ENCODE measurements at places on chromosomes 16 and 17.

GRCh38 chr16:57549730-57550129 is 7.3 kb downstream of the ADGRG5 start:
- no peak for DNase-seq

DNA sequence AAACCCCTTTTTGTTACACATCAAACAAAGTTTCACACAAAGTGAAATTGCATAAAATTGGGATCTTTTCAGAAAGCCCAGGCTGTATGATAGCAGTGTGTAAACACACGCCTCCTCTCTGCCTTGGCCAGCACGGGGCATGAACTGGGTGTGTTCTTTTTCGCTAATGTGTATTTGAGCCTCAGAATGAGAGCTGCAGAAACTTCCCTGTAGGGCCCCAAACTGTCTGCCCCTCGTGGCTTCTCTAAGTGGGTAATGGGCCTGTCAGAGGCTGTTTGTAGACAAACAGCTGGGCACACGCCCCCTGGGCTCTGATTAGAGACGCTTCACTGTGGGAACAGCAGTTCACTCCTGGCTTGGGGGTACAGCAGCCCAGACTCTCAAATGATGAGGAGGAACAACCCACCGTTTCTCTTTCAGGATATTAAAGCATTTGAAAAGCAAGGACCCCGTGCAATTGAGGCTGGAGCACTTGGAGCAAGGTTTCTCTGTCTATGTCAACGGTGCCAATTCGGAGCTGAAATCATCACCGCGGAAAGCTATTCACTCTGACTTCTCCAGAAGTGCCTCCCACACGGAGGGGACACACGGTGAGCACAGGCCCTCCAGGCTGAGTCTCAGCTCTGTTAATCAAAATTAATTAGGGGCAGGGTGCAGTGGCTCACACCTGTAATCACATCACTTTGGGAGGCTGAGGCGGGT is 78.4 kb downstream of the KATNIP start:
- DNase-seq = no peak

GRCh38 chr17:48722915-48723422 is at the start of gene PRAC2:
TSS of gene PRAC2 (plus strand) at chr17:48723185. CDS start at chr17:48724411, 1,226 bp downstream.
- no peak for DNase-seq

- DNase-seq = no peak
Measured at GRCh38 chr17:34739386-34739785, 160.0 kb downstream of the TMEM132E start.

DNA sequence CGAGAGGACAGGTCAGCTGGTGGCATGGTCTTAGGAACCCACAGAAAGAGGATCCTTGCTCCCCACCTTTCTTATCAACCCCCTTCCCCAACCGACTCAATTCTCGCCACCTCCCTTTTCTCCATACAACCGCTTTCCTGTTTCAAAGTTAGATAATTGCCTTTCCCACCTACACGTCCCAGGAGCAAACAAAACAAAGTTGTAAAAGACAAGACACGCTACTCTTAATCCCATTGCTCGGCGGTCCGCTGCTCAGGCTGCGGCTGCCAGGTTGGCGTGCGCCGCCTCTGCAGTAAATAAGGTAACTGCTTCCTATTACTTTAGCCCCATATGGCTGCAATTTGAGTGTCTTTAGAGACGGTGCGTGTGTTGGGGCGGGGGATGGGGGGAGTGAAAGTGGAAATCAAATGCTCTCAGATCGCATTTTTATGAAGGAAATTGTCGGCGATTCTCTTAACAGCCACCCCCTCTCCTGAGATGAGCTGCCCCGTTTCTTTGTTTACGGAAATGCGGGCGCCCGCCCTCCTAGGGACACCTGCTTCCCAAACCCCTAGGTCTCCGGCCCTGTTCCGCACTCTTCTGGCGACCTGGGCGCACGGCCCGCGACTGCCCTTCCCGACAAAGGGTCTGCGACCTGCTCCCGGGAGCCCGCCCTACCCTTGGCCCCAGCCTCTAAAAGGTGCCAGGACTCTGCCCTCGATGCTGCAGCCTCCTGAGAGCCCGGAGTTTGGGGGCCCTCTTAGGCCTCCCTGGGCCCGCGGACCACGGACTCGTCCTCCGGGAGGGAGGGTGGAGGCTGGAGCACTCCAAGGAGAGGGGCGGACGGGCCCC is 3.7 kb upstream of the CBX8 start:
- DNase-seq = no peak

GRCh38 chr17:3539881-3540540 is 17.6 kb downstream of the TRPV3 start:
- no peak for DNase-seq

DNA sequence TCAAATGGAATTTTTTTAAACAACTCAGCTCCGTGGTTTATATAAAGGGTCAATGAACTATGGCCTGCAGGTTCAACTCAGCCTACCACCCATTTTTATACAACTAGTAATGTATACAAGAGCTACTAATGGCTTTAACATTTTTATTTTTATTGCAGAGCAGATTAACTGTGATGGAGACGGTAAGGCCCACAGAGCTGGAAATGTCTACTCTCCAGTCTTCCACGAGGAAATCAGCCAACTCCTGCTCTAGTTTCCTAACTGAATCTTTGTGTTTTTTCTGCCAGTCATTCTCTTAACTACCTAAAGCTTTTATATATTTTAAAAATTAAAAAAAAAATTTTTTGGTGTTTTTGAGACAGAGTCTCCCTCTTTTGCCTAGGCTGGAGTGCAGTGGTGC is 385.1 kb upstream of the MAF start:
- DNase-seq = no peak

DNA sequence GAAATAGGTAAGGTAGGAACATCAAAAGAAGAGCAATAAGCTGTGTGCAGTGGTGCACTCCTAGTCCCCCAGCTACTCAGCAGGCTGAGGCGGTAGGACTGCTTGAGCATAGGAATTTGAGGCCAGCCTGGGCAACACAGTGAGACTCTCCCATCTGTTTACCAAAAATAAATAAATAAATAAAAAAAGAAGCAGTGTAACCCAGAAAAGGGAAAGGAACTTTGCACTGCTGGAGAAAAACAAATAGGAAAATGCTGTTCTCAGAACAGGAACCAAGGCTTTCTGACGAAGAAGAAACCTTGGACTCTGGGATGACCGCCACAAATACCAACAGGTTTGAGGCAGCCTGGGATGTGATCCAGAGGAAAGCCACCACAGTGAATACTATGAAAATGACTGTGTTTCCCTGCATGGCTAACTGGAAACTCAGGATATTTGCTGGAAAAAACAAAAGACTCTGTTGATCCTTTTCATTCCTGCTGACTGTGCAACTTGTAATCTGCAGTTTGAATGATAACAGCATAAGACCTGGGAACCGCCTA is 41.2 kb downstream of the TTC19 start:
- peak; percentile 52 for DNase-seq

- DNase-seq = no peak
Measured at GRCh38 chr16:70695331-70696070, 9.6 kb upstream of the MTSS2 start.

- DNase-seq = no peak
Measured at GRCh38 chr16:75024594-75024993, 25.8 kb downstream of the ZNRF1 start.

DNA sequence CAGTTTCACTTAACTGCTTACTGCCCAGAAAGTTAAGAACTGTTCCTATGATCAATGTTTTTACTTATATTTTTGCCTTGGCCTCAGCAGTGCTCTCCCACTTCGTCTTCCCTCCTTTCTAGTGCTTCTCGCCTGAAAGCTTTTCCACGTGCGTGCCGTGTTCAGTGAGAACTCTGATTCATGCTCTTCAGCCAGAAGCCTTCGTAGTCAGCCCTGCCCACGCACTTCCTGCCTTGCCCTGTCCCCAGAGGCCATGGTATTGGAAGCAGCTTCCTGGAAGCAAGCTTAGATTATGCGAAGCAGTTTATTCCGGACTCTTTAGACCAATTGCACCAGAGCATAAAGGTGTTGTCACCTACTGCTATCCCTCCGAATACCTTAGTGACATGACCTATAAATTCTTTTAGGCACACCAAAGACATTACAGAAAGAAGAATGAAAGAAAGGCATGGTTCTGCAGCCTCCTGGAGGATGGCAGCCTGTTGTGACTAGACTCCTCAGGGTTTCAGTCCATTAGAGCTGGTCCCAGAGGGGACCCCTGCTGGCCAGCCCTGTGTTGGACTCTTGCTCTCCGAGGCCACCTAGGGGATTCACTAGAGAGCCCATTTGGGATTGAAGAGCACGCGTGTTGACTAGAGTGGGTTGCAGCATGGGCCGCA is 105.2 kb downstream of the RPTOR start:
- peak; percentile 78 for DNase-seq

GRCh38 chr16:28035866-28036393 is 27.6 kb downstream of the GSG1L start:
- no peak for DNase-seq

DNA sequence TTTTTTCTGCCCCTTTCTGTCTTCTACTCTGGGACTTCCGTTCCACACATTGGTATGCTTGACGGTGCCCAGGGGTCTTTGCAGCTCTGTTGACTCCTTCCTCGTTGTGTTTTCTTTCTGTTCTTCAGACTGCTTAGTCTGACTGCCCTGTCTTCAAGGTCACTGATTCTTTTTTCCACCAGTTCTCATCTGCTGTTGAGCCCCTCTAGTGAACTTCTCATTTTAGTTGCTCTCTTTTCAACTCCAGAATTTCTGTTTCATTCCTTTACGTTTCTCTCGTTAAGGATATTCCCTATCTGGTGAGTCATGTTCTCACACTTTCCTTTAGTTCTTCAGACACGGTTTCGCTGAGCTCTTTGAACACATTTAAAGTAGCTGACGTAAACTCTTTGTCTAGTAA is 13.8 kb downstream of the GAA start:
- DNase-seq = no peak

GRCh38 chr17:42754782-42755181 is 6.2 kb upstream of the RAMP2 start:
- no peak for DNase-seq

DNA sequence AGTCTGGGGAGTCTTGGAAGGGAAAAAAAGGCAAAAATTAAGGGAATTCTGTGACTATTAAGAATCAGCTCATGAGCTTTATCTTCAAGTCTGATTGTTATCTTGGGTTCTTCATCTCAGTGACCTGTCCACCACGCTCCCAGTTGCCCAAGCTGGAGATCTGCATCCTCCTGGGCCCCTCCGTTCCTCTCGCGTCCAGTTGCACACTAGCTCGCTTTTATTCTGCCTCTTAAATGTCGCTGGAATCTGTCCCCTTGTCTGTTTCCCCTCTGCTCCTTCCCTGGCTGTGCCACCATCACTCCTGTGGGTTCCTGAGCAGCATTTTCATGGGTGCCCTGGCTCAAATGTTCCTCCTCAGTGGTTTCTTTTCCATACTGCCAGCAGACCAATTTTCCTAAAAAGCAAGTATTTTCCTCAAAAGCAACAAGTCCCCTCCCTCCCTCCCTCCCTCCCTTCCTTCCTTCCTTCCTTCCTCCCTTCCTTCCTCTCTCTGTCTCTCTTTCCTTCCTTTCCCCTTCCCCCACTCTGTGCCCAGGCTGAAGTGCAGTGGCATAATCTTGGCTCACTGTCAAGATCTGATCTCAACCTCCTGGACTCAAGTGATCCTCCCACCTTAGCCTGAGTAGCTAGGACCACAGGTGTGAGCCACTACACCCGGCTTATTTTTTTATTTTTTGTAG is 1.4 kb downstream of the ENDOV start:
- DNase-seq = no peak

GRCh38 chr16:56029026-56029425 is 153.9 kb upstream of the CES5A start:
- DNase-seq = no peak
